COR-L47 (cell line): ENCODE measurements at places on chromosomes 2 and 18.

DNA sequence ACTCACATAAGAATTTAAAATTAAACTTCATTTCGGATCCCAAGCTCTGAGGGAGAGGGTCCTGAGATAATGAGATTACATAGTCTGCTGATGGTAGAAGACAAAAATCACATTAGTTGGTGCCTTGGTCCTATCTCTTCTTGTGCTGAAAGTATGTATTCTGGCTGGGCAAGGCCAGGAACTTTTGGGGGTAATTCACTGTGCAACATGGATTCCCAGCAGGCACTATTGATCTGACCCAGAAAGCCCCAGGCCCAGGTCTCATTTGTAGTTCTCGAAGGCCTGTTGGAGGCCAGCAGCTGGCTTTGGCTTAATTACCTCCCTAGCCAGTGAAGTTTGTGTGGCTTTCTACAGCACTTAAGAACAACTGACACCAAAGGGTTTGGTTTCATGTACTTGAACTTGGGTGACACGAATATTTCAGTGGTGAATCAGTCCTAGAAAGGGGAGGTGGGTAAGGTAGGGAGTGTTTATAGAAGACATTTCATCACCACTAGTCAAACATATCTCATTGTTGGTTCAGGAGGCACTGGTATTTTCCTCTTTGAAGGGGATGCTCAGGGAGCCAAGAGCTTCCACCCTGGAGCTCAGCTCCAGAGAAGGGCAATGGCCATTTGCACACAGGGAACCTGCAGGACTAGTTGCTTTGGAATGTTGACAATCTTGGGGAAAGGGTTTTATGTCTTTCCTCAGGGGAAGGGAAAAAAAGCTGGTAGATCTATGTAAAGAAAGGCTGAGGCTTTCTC, 217.8 kb downstream of the OSR1 start:
- DNase-seq: no peak

DNA sequence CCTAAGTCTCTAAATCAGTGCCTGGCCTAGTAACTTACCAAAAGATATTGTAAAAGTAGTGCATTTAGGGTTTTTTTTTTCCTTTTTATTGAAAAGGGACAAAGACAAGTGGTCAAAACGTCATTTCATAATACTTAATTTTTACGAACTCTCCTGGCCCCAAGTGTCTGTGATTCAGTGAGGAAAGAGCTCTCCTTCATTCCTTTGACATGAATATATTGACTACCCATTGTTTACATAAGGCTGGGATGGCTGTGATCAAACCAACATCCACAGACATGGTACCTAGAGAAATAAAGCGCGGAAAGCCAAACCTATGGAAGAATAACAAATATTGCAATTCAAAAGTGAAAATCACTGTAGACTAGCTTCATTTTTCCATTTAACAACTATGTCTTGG, 198.4 kb downstream of the BABAM2 start:
- no peak for DNase-seq

DNA sequence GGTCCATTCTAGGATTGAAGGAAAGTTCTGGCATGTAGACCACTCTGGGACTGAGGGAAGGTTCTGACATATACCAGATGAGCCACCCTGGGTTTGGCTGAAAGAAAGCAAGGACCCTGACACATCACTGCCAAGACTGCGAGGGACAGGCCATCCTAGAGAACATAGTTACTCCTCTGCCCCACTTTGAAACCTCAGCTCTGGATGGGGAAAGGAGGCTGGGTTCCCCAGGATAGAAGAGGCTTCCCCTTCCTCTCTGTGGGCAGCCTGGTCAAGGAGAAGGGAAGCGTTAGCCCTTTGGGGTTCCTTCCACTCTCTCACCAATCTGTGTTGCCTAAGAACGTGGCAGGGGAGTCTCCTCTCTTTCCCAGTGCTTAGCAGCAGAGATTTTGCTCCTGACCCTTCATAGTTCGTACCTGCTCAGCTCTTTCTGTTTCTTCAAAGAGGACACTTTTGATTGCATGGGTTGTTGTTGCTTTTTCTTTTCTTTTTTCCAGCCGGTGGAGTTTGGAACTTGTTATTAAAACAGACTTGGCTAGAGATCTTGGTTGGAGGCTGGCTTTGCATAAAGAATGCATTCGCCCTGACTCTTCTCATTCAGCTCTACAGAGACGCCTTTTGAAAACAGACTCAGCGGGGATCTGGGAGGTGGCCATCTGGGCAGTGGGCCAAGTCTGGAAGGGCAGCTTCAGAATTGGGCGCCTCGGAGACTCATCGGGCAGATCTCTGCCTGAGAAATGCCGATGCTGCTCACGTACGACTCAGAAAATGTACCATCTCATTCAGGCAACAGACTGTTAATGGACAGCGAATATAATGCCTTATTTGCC, 166.1 kb downstream of the CLIP4 start:
- DNase-seq: peak; percentile 88

DNA sequence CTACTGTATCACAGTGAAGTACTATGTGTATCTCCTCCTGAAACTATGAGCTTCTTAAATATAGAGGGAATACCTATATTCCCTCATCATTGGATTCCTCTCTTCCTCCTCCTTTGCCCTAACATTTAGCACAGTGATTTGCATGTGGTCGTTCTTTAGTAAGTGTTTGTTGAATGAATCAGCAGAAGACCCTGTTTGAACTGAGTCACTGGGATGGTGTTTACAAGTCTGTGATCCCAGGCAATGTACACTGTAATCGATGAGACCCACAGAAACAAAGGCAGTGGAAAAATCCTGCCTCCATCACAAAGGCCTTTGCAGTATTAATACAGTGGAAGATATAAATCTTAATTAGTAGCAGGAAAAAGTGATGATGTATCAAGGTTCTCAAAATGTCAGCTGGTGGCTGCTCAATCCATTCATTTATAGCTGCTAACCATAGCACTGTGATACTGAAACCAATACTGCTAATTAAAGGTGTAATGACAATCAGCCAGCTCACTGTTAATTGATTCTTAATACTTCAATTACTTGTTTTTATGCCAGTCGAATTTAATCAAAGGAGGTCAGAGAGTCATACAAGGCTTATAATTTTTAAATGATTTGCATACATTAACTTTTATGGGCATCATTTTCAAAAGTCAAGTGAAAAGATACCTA, 20.8 kb upstream of the MYO3B start:
- no peak for DNase-seq

- DNase-seq: no peak
These were observed 164.1 kb upstream of the ZSWIM2 start for GRCh38 chr2:187013058-187013457.

DNA sequence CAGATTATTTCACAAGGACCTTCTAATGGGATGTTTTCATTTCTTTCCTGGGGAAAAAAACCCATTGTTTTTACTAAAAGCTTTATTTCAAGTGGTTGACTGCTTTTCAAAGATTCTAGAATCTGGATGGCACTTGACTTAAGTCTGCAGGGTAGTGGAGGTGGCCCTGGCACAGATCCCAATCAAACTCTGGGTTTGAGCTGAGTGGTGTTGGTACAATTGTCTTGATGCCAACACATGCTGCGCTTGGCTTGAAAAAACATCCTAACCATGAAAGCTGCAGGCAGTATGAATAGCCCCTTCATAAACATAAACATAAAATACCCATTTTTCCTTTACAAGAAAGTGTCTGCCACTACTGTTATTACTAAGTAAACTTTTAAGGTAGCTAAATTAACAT, 3.6 kb downstream of the PAPOLG start:
- peak; percentile 90 for DNase-seq

GRCh38 chr2:219104107-219105035, 43.6 kb upstream of the IHH start:
- DNase-seq: peak; percentile 22

DNA sequence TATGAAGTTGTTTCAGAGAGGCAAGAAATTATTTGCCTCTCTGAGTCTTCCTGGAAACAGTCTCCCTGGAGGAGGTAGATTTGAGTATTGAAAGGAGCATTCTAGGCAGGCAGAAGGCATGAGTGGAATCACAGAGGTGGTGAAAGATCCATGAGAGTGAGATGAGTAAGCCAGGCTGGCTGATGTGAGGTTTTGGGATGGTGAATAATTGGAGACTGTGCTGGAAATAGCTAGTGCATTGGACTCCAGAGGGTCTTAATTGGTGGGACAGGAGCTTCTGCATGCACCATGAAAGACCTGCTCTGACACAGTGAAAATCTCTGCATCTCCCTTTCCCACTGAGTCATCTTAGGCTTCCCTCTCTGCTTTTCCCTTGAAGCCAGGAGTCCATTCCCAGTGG, 46.3 kb downstream of the CDC42EP3 start:
- DNase-seq: no peak
